GM12878 (cell line): ENCODE measurements at places on chromosomes 7 and 10. TPM values are rescaled to one million over a fixed set of nuclear protein-coding genes. Genes with fewer than 3 reads are reported as not detected.

The GIMAP4 gene
- total RNA-seq, result 0.54 and 1.0 TPM in 2 replicates

The PON1 gene
- total RNA-seq, result 0.26 and 0.40 TPM in 2 replicates

The CAPZA2 gene
- 126 and 135 TPM in 2 replicates for total RNA-seq

The ACSM6 gene
- not detected in 2 replicates for total RNA-seq

The ABCC2 gene
- 0.24 and 0.64 TPM in 2 replicates for total RNA-seq

The SAP25 gene
- 7.0 and 8.3 TPM in 2 replicates for total RNA-seq

The MEIG1 gene
- not detected in 2 replicates for total RNA-seq

The ANKRD1 gene
- total RNA-seq, result not detected in 2 replicates

The ZNF107 gene
- 10.8 and 12.0 TPM in 2 replicates for total RNA-seq

The SLC25A40 gene
- total RNA-seq, result 32.3 and 33.0 TPM in 2 replicates

The AP1S1 gene
- total RNA-seq, result 58.5 and 63.5 TPM in 2 replicates

The GJD4 gene
- not detected in 2 replicates for total RNA-seq

The BLNK gene
- total RNA-seq, result 103 and 107 TPM in 2 replicates

The PRKG1 gene
- total RNA-seq, result 0.05 TPM in 1 of 2 replicates, not detected in the other

The IFIT1B gene
- total RNA-seq, result not detected in 2 replicates

The COL17A1 gene
- 0.05 TPM in 1 of 2 replicates, not detected in the other for total RNA-seq

The TAC1 gene
- total RNA-seq, result not detected in 2 replicates

The SMIM30 gene
- total RNA-seq, result 42.2 and 46.2 TPM in 2 replicates

The SPDYE2B gene
- not detected in 2 replicates for total RNA-seq

The KNDC1 gene
- total RNA-seq, result 0.05 TPM in 1 of 2 replicates, not detected in the other

The CDHR1 gene
- 0.41 and 0.82 TPM in 2 replicates for total RNA-seq

The MRLN gene
- not detected in 2 replicates for total RNA-seq

The LIPK gene
- not detected in 2 replicates for total RNA-seq

The ZNF853 gene
- total RNA-seq, result 0.11 and 0.13 TPM in 2 replicates

The HIF1AN gene
- 32.2 TPM in 2 replicates for total RNA-seq

The ZNHIT1 gene
- 51.8 and 55.2 TPM in 2 replicates for total RNA-seq

The ASZ1 gene
- total RNA-seq, result 0.11 TPM in 1 of 2 replicates, not detected in the other

The TFEC gene
- 4.2 and 5.8 TPM in 2 replicates for total RNA-seq

The LRGUK gene
- total RNA-seq, result 0.05 and 0.13 TPM in 2 replicates

The GIMAP6 gene
- 36.2 and 40.9 TPM in 2 replicates for total RNA-seq

The PAX4 gene
- total RNA-seq, result not detected in 2 replicates

The PSD gene
- total RNA-seq, result 0.16 and 0.56 TPM in 2 replicates

The KCP gene
- 5.6 and 7.8 TPM in 2 replicates for total RNA-seq

The CFAP58 gene
- 0.19 and 0.26 TPM in 2 replicates for total RNA-seq

The HOXA6 gene
- total RNA-seq, result not detected in 2 replicates

The FBXO24 gene
- not detected in 2 replicates for total RNA-seq

The ZNF117 gene
- 7.0 and 7.5 TPM in 2 replicates for total RNA-seq

The SPOCK2 gene
- 1.3 and 1.5 TPM in 2 replicates for total RNA-seq

The ODAD2 gene
- total RNA-seq, result not detected in 2 replicates

The PIP gene
- not detected in 2 replicates for total RNA-seq

The SFTPD gene
- 0.24 and 0.31 TPM in 2 replicates for total RNA-seq

The ANKMY2 gene
- 0.33 and 0.37 TPM in 2 replicates for total RNA-seq

The KMT2C gene
- 45.2 and 51.0 TPM in 2 replicates for total RNA-seq

The COMTD1 gene
- total RNA-seq, result 43.2 and 46.3 TPM in 2 replicates

The C10orf90 gene
- total RNA-seq, result not detected in 2 replicates

The TUBB8 gene
- not detected in 2 replicates for total RNA-seq

The SEMA4G gene
- total RNA-seq, result 0.19 and 0.23 TPM in 2 replicates

The CYP51A1 gene
- total RNA-seq, result 78.4 and 82.7 TPM in 2 replicates

The NANOS1 gene
- 0.36 and 0.61 TPM in 2 replicates for total RNA-seq

The AFAP1L2 gene
- 0.37 and 0.49 TPM in 2 replicates for total RNA-seq

The MOGAT3 gene
- total RNA-seq, result not detected in 2 replicates

The CYP2E1 gene
- 0.96 and 1.9 TPM in 2 replicates for total RNA-seq
